ENCODE measurements at places on chromosomes 12 and 14.

DNA sequence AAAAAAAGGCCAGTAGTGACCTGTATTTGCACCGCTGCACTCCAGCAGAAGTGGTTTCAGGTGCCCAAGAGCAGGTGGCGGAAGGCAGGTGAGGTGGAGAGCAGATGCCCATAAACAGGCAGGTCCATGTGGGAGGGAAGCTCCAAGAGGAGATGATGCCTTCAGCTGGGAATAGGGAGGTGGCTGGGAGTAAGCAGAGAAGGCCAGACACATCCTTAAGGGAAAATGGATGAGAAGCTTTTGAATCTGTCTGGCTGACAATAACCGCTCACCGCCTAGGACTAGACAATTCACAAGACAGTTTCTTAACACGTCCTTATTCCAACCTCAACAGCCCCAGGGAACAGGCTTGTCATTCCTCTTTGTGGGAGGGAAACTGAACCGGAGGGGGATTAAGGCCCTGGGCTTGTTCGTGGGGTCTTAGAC lies 43.9 kb upstream of the PLEKHG6 start:
- no peak for DNase-seq

DNA sequence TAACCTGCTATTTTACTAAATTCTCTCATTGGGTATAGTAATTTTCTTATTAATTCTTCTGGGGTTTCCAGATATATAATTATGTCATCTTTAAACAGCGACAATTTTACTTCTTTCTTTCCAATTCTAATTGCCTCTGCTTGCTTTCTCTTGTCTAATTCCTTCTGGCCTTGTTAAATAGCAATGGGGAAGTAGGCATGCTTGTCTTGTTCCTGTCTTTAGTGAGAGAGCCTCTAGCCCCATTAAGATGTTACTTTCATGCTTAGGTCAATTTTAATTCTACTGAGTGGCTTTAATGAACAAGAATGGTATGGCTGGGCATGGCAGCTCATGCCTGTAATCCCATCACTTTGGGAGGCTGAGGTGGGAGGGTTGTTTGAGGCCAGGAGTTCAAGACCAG lies 31.7 kb downstream of the LRTM2 start:
- DNase-seq, result no peak

DNA sequence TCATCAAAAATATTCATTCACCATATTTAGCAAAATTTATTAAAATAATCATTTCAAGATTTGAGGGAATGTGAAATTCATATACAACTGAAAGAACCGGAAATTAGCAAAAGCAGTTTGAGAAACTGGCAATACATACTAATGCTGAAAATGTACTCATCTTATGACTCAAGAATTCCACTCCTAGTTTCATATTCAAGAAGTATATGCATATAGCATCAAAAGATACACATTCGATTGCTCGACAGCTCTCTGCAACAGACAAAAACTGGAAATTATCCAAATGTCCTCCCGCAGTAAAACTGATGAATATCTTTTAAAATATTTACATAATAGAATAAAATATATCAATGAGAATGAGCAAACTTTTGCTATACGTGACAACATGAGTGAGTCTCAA lies 189.2 kb upstream of the MGAT4C start:
- no peak for DNase-seq

DNA sequence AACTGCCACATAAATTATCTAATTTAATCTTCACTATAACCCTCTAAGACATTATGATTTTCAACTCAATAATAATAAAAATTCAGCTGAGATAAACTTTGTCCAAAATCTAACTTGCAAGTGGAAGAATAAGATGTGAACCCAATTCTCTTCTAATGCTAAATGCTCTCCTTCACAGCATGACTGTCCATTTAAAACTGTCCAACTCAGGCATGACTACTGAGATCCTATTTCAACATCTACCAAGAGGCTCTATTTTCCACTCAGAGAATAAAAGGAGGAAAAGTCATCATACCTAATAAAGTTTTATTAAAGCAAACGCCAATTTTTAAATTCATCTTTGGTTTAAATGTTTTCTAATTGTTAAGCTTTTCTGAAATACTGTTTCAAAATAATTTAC lies 183.6 kb downstream of the MED13L start:
- no peak for DNase-seq

- no peak for DNase-seq
These were observed 266.4 kb upstream of the SLC16A7 start for GRCh38 chr12:59329462-59329861.

DNA sequence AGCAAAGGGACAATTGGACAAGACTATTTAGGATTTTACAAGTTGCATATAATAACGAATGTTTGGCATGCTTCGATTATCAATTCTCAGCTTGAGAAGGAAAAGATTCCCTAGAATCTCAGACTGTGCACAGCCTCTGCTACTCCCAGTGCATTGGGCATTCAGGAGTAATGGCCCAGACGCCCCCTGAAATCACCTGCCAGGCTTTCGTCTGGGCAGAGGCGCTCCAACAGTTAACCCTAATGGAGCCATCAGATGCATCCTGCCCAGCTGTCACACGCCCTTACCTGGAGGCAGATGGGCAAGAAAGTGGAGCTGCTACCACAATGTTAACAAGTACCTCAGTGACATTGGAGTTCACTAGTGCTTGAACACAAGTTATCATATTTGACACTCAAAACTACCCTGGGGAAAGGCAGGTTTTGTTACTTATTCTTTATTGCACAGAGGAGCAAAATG lies 927 bp upstream of the LRP6 start:
- DNase-seq, result no peak

DNA sequence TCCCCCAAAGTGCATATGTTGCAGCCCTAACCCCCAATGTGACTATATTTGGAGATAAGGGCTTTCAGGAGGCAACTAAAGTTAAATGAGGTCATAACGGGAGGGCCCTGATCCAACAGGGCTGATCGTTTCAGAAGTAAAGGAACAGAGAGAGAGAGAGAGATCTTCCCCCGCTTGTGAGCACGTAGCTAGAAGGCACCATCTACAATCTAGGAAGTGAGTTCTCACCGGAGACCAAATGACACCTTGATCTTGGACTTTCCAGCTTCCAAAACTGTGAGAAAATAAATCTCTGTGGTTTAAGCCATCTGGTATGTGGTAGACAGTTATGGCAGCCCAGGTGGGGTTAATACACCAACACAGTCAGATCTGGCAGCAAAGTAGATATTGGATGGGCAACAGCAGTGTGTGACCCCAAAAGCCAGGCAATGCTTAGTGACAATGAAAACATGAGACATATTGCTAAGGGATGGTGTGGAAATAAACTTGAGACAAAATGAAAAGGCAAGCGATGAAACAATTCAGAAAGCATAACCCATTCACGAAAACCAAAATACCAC lies 147.2 kb upstream of the GSC start:
- no peak for DNase-seq

Data from hematopoietic multipotent progenitor cell treated with erythropoietin and hydrocortisone succinate and interleukin-3 and kit ligand, for 15 days (in vitro differentiated cells).